H54 (cell line): ENCODE measurements at places on chromosomes 5 and 9.
A peak's percentile ranks its signal among the peaks of the same experiment; 100 is the strongest.

DNA sequence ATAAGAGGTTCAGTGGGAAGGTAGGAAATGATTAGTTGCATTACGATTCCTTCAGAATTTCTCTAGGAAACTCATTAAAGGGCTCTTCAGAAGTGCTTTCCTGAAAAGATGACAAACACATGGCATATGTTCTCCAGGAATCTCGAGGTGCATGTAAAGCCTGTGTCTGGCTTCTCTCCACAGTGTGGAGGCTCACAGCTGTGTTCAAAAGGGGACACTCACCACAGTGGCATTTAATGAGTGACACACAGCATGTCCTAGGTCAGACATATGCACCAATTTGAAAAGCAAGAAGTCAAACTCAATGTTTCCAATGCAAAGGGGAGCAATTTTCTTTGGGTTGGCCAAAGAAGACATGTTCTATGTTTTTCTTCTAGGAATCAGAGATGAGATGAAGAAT, 976.9 kb downstream of the MAT2B start:
- no peak for DNase-seq

- DNase-seq = no peak
Observed at GRCh38 chr9:84519413-84519812, 150.1 kb upstream of the NTRK2 start.

- peak; percentile 35 for DNase-seq
Observed at GRCh38 chr9:33329117-33329563, 38.8 kb downstream of the NFX1 start.

- no peak for DNase-seq
Observed at GRCh38 chr5:170597872-170598271, 94.1 kb downstream of the KCNIP1 start.

DNA sequence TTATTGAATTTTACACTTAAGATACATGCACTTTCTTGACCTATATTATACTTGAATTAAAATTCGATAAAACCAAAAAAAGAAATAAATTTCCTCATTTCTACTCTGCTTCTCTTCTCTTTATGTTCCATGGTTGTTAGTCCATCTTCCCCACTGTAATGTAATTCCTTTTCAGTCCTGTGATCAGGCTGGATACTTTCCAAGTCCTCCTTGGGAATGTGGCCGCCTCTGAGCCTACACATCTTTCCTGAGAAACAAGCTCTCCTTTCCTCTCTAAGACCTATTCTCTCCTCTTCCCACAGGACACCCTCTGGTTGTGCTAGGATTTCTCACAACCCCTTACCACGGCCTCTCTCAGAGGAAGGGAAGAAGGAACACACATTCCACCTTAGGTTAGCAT, 285.1 kb downstream of the DNAH5 start:
- DNase-seq = no peak

DNA sequence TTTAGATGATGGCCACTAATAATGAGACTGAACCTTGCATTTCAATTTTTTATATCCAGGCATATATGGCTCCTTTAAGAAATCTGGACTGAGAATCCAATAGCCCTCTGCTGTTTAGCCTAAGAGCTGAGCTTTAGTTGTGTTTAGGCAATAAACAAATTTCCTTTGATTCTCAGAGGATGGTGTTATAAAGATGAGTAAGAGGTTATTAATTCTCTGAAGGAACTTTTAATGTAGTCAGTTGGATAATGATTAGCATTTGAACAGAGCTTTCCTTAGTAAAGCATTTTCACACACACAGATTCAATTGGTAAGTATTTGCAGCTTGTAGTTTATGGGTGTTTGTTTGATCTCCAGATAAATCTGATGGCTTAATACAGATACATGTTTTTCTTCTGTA, 149.6 kb downstream of the PRR16 start:
- no peak for DNase-seq
